ENCODE measurements at places on chromosomes 7 and 10.
A peak's percentile ranks its signal among the peaks of the same experiment; 100 is the strongest.

- no peak for DNase-seq
Observed at GRCh38 chr10:129418496-129419225, 48.4 kb upstream of the MGMT start.

- DNase-seq, result no peak
Observed at GRCh38 chr7:92115821-92116220, 18.5 kb downstream of the CYP51A1 start.

DNA sequence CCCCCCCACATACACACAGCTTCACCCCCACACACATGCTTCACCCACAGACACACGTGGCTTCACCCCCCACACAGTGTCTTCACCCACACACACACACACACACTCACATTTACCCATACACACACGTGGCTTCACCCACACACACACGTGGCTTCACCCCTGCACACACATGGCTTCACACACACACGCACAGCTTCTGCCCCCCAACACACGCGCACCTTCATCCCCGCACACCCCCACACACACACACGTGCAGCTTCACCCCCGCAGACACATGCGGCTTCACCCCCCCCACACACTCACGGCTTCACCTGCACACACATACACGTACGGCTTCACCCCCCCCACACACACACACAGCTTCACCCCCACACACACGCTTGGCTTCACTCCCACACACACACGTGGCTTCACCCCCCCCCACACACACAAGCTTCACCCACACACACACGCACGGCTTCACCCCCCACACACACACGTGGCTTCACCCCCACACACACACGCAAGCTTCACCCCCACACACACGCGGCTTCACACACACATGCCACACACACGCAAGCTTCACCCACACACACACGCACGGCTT is 82.4 kb downstream of the NKX6-2 start:
- no peak for DNase-seq

DNA sequence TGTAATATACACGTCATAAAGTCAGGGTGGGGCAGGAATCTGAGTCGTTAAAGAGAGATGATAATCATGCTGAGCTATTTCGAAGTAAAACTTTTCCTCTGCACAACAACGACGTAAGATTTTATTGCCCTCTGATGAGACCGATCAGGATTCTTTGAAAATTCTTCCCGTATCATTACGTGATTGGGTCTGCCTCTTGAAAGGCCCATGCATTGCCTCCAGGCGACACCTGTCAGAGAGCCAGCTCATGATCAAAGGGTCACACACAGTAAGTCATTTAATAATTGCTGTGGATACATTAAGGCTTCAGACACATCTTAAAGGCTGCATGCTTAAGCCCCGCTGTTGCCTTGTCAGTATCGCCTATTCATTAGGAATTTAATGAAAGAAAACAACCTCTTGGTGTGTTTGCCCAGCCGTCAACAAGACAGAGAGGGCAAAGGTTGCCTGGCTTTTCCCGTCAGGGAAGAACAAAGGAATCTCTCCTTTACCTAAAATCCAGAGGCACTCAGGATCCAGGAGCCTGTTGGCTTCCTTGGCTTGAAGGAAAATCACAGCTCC is 189.0 kb upstream of the SH2B2 start:
- DNase-seq, result no peak

DNA sequence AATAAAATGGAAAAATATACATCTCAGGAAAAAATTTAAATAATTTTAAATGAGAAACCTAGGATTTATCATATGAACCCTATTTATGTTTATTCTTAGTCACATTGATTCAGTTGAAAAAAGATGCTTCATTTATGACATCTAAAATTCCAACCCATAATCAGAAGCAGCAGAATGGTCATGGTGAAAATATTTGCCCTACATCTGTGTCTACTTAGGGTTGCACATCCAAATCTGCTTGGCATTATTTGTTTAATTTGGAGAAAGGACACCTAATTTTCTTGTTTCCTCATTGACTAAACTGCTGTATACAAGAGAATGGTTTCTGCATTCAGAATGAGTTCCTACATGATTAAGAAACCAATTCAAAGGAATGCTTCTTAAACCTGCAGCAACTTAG is 72.9 kb upstream of the SKAP2 start:
- no peak for DNase-seq

- no peak for DNase-seq
Observed at GRCh38 chr10:131824371-131825149, 76.2 kb upstream of the PPP2R2D start.

DNA sequence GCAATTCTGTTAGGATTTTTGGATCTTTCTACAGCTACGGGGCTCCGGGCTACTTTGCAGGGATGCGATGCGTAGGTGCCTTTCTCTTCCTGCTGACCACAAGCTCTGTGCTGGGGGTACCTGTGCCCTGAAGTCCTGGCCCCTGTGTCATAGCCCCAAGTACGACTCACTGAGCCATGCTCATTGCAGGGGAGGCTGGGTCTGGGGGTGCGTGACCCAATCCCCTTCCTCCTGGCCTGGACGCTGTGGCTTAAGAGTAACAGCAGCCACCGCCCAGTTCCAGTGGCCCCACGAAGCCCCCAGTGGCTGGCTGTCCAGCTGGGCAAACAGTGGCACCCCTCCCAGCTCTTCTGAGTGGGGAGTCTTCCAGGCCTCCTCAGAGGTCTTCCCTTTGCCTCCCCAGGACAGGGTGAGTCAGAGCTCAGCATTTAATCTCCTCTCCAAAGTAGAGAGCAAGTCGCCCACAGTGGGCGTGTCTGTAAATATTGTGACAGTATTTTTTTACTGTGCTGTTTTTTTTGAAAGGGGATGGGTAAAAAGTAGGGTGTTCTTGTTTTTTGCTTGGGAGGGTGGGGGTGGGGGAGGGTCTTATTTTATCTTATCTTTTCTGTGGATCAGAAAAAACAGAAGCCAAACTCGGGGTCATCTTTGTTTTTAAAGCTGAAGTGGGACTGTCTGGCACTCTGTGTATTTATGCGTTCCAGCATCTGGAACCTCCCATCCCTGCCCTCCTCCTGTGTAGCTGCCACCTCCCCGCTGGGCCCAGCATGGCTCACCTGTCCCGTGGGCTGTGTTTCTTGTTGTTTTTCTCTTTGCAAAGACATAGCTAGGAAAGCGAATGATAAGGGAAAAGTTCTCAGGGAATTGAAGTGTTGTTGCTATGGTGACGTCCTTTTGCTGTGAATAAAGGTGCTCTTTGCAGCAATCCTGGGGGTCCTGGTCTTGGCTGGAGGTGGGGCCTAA is 8.2 kb downstream of the LFNG start:
- no peak for DNase-seq

DNA sequence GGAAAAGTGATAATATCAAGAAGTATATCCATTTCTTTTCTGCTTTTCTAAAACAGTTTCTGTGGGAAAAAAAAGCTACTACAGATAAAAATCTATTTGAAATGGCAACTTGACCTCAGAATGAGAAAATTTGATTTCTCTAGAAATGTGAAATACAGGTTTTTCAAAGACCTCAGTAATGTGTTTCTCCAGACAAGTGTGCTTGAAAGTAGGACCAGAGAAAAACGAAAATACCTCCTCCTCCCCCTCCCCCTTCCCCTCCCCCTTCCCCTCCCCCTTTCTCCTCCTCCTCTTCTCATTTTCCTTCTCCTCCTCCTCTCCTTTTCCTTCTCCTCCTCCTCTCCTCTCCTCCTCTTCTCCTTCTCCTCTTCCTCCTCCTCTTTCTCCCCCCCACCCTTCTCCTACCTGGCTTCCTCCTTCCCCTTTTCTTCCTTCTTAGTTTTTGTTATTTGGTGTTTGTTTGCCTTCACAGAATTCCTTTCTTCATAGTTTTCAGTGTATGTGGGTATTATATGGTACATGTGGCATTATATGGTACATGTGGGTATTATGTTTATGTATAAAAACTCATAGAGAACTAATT is 179.4 kb downstream of the CDK14 start:
- no peak for DNase-seq

DNA sequence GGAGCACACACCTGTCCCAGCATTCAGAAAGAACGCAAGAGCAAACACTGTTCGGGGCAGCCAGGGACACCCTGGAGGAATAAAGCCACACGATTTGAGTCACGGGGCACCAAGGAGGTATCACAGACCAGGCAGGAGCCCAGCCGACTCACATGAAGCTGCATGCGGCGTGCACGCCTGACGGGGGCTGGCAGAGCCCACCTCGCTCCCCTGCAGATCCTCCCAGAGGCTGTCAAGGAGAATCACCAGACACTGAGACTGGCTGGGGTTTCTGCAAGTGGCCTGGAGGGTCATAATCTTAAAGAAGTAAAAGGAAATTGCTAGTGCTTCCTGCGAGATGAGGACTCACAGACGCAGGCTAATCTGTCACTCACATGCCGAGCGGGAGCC is 61.6 kb downstream of the TCERG1L start:
- DNase-seq, result no peak

- no peak for DNase-seq
Observed at GRCh38 chr7:80771523-80771922, 133.1 kb downstream of the CD36 start.

DNA sequence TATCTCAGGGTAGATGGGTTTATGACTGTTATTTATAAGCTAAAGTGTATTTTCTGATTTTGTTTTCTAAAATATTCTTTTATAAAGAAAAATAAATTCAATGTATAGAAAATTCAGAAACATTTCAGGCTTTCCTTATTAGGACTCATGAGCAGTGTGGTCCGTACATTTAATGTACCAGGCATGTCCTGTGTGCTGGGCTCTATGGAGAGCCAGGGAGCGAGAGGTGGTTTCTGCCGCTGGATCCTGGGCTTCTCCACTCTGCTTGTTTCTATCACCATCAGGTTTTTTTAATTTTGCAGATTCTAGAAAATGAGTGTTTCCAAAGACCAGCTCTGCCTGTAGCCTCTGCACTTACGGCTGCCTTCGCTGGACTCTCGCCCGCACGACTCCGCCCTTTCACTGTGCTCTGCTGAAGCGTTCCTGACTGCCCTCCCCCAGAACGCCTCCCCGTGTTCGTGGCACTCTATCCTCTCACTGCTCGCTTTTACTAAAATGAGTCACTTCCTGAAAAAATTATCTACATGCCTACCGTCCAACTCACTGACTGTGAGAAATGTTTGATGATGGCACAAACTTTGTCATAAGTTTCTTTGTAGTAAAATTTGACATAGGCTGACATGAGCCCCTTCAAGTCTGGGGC is 188.5 kb downstream of the ZMYND11 start:
- DNase-seq, result no peak

GRCh38 chr7:35909870-35910357 is 109.1 kb downstream of the SEPTIN7 start:
- no peak for DNase-seq

DNA sequence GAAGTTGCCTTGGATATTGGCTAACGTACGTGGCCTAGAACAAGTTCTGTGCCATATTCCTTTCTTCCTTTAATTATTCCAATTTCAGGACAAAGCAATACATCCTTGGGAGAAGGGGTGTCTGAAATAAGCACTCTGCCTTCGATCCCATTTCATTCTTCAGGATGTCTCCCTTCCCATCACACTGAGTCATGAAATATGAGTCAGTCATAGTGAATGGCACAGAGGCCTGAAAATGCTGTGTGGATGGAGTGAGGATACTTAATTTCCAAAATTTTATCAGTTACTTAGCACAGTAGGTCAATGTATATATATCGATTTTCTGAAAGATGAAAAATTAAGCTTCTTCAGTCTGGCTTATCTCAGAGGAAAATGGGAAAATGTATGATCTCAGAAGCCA is 19.5 kb downstream of the EVX1 start:
- DNase-seq, result no peak

GRCh38 chr7:23347682-23348180 is 48.6 kb downstream of the MALSU1 start:
- DNase-seq, result peak; percentile 65

GRCh38 chr10:126066456-126066855 is 170.1 kb downstream of the FANK1 start:
- DNase-seq, result no peak

- DNase-seq, result no peak
Observed at GRCh38 chr10:30553626-30554439, 75.7 kb downstream of the LYZL2 start.

GRCh38 chr7:81449105-81449504 is 320.7 kb downstream of the HGF start:
- DNase-seq, result no peak

DNA sequence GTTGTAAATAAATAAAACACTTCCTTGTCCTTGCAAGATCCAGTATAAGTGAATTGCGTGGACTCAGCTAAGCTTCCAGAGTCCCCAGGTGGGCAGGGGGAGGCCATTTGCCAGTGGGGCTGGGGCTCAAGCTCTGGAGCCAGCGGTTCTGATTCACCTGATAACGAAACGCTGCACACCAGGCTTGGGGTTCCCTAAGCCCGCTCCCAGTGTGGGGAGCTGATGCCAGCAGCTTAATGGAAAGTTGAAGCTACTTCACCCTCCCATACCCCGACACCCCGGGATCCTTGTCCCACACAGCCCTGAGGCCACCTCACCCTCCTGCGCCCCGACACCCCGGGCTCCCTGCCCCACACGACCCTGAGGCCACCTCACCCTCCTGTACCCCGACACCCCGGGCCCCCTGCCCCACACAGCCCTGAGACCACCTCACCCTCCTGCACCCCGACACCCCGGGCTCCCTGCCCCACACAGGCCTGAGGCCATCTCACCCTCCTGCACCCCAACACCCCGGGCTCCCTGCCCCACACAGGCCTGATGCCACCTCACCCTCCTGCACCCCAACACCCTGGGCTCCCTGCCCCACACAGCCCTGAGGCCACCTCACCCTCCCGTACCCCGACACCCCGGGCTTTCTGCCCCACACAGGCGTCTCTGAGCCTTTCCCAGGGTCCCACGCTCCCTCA is 30.8 kb downstream of the FKBP6 start:
- DNase-seq, result no peak

DNA sequence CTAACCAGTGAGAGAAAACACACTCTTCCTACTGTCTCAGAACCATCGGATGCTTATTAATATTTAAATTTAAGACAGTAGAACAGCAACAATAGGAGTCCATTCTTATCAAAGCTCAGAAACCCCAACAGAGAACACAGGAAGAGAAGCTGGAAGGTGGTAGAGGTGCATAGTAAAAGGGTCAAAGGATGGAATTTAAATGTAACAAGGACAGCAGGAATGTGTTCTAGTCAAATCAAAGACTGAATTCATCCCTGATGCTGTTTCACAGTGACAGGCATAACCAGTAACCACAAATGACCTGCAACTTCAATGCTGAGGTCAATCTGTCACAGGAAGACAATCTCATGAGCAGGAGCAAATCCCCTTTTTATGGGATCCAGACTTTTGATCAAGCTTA is 1259.7 kb downstream of the XPNPEP1 start:
- DNase-seq, result no peak
